ENCODE measurements at places on chromosomes 12 and 14.

- DNase-seq = no peak
Observed at GRCh38 chr14:93034671-93034994, 81.1 kb downstream of the ITPK1 start.

DNA sequence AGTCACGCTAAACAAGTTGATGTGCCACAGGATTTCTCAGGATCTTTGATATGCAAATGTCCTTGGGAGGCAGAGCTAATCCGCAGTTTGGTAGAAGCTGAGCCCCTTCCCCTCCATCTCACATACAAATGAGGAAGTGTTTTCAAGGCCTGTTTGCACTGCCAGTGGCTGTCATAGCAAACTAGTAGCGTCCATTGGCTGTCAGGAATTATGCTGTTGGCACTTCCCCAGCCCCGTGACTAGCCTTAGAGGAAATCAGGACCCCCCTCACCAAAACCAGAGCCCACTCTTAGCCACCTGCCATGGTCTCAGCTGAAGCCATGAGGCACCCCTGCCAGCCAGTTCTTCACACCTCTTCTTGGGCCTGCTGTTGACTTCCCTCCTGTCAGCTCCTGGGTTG lies 253.9 kb downstream of the CACNA1C start:
- no peak for DNase-seq

- DNase-seq = peak; percentile 9
Observed at GRCh38 chr14:63438065-63438757, 105.0 kb downstream of the PPP2R5E start.

DNA sequence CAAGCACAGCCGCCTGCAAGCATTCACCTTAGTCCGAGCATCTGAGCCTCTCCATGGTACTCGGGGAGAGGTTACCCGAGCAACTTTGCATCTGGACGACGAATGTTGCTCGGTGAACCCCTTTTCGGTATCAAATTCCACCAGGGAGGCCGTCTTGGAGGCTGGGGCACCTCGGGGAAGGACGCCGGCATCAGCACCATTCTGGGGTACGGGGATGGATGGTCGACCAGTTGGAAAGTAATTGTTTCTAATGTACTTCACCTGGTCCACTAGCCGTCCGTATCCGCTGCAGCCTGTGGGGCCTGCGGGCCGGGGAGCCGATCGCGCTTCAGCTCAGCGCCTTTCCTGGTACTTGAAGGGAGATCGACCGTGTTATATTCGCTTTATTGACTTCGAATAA lies 161.7 kb upstream of the RTL1 start:
- DNase-seq = no peak

- DNase-seq = no peak
Observed at GRCh38 chr12:93767524-93767863, 90.3 kb downstream of the CRADD start.

DNA sequence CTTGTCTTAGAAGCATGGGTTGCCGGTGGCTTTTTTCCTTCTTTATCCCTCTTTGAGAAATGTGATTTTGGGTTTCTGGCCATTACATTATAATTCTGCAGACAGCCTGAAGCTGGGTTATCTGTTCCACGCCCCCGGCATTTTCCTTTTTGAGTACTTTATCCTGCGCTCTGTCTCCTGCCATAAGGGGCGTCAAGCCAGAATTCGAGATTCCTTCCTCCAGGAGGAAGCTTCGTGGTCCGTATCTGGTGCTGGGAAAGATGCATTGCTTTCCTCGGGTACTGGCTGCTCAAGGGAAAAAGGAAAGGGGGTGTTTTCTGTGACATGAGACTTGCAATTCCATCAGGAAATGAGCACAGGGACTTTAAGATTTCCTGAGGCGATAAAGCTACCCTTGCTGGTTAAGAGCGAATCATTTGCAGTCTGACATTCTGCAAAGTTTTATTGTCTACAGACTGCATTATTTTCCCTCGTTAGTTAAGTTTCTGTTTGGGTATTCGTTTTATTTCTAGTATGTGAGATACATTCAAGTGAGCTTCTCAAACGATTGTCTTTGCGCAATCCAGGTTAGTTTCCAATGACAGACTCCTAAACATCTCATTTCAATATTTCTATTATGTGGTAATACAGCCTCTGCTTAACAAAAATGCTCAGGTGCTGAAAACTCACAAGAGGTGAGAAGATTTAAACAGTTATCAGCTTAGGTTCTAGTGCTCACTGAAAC lies 694 bp downstream of the AKAP5 start:
- no peak for DNase-seq

DNA sequence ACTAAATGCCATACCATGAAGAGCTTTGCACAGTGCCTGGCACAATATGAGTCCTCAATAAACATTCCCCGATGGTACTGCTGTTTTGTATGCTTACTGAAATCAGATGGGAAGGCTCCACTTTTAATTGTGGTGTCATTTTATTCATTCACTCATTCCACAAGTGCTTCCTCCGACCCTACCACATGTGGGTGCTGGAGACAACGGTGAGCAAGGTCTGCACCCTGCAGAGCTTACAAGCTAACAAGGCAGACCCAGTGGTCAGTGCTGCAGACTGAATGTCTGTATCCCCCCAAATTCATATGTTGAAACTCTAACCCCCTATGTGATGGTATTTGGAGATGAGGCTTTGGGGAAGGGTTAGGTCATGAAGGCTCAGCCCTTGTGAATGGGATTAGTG lies 48.3 kb downstream of the RFX4 start:
- no peak for DNase-seq

- DNase-seq = no peak
Observed at GRCh38 chr12:95277139-95277538, 59.5 kb downstream of the VEZT start.

DNA sequence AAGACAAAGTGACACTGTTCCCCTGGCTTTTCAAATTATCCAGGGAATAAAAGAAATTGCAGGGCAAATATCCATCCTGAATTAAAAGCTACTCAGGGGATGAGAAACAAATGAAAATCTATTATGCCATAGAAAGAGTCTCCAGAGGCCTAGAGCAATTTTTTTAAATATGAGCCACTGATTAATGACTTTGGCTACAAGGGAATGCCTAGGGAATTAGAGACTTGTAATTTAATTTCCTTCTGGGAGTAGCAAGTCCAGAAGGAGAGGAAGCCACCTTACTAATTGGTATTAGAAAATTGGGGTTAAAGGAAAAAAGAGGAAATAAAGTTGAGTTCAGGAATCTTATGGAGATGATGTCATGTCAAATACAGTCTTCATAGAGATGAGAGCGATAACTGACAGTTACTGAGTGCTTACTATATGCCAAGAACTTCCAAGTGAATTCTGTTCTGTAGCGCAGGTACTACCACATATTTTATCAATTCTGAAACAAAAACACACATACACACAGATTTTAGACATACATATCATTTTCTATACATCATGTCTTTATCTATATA lies 304.4 kb downstream of the DUSP6 start:
- no peak for DNase-seq

DNA sequence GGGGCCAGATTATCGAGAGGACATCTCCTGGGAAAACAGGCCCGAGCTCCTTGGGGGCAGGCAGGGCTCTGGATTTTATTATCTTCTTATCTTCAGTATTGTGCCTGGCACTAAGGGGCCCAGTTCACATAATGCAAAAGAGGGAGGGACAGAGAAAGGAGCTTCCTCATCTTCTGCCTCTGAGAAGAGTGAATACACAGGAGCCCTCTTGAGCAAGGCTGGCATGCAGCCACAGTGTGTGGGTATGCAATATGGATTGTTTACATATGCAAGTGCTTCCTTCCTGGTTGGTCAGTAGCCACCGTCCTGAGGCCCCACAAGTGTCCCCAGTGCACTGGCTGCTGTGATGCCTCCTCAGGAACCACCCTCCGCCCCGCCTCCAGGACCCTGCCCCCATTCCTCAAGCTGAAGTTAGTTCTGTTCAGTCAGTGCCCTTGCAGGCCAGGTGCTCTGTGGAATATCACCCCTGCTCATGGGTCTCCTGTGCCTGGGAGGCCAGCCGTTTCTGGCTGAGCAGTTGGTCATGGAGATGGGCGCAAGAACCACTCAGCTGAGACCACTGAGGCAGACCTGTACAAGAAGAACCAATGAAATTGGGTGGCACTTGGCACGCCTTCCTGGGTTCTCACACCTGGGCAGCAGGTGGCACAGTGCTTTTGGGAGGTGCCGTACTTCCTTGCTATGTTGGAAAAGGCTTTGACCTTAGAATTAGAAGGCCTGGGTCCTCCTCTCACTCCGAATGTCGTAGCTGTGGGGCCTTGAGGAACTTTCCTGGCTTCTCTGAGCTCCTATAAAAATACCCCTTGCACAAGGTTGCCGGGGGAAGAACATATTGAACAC lies 35.1 kb upstream of the ACTN1 start:
- no peak for DNase-seq

GRCh38 chr12:76920172-76921099 lies 41.6 kb upstream of the CSRP2 start:
- DNase-seq = no peak

- DNase-seq = no peak
Observed at GRCh38 chr12:124217508-124218242, 77.2 kb upstream of the RFLNA start.

DNA sequence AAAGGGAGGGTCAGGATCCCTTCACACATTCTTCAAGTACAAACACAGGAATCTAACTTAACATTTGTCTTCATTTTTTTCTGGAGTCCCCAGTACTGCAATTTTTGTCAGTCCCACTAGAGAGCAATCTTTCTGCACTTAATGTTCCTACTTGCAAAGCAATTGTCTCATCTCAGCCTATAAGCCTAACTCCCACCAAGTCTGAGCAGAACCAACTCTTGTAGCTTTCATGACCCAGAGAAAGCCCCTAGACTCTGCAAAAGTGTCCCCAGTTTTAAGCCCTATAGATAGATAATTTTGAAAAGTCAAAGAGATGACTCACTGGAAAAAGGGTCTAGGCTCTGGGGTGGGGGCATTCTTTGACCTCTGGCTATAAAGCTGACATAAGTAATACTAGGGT lies 1.8 kb upstream of the ZBTB39 start:
- no peak for DNase-seq

GRCh38 chr14:44462381-44462780 lies 44.7 kb downstream of the FSCB start:
- DNase-seq = no peak

Measured in thoracic aorta (tissue), 2 donors.